Activated CD4-positive, alpha-beta T cell treated with anti-CD3 and anti-CD28 coated beads for 36 hours (primary cell): ENCODE measurements at places on chromosomes 2 and 18.

DNA sequence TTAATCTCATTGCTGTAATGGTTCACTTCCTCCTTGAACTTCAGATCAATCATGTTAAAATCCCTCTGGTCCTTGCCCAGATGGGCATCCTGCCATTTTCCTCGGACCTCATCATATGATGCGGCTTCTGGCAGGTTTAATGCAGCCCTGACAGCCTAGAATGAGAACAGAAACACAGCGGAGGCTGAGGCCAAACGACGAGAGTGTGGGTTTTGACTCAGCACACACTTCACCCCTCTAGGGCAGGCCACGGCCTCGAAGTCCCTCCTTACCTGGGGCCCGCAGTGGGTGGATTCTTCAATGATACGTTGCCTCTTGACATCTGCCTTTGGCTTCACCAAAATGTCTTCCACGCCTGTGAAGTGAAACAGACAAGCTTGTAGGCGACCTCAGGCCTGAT, 56.8 kb downstream of the POLR1A start:
- DNase-seq = no peak

GRCh38 chr18:76402026-76402990, 92.7 kb downstream of the ZNF516 start:
- no peak for DNase-seq

GRCh38 chr2:118006326-118006725, 7.5 kb downstream of the CCDC93 start:
- no peak for DNase-seq

DNA sequence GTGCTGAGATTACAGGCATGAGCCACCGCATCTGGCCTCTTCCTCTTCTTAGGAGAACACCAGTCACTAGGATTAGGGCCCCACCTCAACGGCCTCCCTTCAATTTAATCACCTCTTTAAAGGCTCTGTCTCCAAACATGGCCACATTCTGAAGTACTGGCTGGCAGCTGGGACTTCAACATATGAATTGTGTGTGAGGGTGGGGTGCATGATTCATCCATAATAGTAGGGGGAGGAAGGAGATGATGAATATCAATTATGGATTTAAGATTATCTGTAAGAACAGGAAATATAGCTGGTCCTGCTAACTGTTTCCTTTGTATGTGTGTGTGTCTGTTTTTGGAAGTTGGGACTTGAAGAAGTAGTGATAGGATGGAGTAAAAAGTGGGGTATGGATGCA, 14.7 kb upstream of the EPG5 start:
- no peak for DNase-seq

- DNase-seq = no peak
These were observed 20.9 kb downstream of the MEMO1 start for GRCh38 chr2:31989946-31990345.

- no peak for DNase-seq
These were observed 10.4 kb downstream of the ADCY3 start for GRCh38 chr2:24909555-24910177.

- DNase-seq = no peak
These were observed 109.2 kb upstream of the GPC1 start for GRCh38 chr2:240326246-240326645.

DNA sequence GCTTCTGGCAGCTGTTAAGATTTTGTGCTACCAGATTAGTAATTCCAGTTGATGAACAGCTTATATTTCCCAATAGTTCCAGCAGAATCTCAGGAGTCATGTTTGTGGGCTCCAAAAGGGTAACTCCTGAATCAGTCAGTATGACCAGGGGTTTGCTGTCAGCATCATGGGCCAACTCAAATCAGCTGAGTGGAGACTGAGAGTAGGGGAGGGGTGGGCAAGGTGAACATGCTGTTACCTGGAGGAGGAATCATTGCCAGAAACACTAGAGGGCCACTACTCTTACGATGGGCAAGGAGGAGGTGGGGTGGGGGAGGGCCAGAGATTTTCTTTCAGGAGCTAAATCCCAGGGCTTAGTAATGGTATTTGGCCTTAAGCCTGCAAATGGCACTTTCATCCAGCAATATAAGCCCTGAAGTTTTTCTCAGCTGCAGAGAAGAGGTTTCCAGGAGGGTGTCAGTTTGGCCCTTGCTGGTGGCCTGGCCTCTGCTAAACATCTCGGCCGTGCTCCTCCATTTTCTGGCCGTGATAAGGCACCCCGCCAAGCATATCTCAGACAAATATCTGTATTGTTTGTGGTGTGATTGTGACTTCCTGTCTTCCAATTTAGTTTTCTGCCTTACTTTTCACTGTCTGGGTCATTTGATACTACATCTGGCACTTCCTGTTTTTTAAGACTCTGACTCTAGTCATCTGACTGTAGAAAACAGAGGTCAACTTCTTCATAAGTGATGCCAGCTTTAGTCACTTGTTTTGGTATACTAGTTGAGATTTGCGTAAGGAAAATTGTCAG, 120.5 kb upstream of the CXCR4 start:
- DNase-seq = peak; percentile 44

DNA sequence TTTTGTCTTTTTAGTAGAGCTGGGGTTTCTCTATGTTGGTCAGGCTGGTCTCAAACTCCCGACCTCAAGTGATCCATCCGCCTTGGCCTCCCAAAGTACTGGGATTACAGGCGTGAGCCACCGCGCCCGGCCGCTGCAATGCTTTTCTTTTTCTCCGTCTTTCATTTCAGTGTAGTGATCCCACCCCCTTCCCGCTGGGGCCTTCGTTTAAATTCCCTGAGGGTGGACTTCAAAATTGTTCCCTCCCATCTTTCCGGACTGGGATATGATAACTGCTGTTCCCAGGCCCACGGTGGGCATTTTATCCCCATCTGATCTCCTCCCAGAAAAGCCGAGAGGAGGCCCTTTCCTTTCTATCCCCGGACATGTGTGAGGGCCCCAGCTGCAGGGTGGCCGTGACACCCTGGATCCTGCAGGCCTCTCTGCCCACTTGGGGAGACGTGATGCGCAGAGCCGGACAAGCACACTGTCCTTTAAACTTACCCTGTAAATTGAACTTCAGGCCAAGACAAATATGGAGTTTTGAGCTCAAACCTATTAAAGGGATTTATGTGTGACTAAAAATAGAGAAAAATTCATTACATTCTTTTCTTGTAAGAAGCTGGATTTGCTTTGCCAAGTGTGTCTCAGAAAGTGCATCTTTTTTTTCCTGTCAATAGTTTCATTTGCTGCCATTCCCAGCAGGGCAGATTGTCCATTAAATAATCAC, 54.5 kb upstream of the AFF3 start:
- DNase-seq = no peak

- no peak for DNase-seq
These were observed 132.4 kb upstream of the CAVIN2 start for GRCh38 chr2:191979221-191979730.

DNA sequence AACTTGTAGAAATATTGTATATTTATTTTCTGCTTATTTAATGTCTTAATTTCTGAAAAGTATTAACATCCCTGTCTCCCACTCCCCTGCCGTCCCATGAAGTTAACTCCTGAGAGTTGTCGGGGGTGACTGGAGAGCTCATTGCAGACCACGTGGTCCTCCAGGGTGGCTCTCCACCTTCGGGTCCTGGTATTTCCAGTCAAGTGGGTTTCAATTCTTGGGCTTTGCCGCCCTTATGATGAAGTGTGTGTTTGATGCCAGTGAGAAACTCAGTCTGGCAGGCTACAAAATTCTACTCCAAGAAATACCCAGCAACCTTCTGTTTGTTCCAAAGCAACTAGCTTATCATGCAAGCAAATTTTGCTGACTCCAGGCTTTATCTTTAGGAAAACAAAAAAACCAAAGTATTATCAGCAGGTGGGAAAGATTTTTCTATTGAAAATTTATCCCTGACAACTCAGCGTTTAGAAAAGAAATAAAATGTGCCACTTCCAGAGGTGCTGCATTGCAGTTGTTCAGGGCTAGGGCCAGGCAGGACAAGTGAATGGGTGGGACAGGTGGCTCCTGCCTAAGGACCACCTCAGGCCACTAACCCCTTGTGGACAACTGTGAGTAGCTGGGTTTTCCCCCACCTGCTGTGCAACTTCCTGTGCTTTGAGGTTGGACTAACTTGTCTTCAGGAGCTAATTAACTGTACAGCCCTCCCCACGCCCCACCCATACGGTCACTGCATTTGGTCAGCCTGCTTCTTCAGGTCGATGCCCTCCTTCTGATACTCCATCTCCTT, 46.6 kb downstream of the BCL2L11 start:
- no peak for DNase-seq

DNA sequence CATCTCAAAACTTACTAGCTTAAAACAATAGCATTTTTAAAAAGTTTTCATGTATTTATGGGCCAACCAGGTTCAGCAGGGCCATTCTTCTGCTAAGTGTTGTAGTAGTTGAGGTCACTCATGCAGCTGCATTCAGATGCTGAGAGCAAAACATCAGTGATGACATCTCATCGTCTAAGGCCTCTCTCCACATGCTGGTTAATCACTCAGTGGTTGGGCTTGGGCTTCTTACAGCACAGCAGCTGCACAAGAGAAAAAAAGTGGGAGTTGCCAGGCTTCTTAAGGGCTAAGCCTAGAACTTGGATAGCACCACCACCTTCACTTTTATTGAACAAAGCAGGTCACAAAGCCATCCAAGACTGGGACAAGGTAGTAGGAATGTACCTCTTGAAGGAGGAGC, 190.3 kb downstream of the IRS1 start:
- DNase-seq = no peak

- DNase-seq = no peak
These were observed 322.5 kb downstream of the EN1 start for GRCh38 chr2:118524911-118525310.

DNA sequence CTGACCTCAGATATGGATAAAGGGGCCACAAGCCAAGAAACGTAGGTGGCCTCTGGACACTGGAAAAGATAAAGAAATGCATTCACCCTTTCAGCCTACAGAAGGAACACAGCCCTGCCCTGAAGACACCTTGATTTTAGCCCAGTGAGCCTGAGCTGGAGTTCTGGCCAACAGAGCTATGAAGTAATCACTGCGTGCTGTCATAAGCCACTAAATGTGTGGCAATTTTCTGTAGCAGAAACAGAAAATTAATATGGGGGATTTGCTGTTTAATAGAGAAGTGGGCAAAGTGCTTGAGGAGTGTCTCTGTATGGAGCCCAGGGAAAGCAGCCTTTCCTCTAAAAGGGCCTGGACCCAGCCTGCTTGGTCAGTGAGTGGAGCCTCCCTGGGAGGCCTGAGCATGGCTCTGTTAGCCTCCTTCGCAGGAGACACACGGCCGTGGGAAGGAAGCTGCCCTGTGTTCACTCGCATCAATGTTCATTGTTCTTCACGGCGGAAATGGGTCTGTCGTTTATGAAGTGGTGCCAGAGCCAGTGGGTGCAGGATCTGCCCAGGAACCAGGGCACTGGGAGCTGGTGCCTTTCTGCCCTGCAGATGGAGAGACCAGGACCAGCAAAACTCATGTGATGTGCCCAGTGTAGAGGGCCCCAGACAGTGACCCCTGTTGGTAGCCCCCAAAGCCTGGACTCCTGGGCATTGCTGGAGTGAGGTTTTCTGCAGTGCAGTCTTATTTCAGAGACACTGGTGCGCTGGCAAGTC, 268.9 kb downstream of the NDUFA10 start:
- no peak for DNase-seq

DNA sequence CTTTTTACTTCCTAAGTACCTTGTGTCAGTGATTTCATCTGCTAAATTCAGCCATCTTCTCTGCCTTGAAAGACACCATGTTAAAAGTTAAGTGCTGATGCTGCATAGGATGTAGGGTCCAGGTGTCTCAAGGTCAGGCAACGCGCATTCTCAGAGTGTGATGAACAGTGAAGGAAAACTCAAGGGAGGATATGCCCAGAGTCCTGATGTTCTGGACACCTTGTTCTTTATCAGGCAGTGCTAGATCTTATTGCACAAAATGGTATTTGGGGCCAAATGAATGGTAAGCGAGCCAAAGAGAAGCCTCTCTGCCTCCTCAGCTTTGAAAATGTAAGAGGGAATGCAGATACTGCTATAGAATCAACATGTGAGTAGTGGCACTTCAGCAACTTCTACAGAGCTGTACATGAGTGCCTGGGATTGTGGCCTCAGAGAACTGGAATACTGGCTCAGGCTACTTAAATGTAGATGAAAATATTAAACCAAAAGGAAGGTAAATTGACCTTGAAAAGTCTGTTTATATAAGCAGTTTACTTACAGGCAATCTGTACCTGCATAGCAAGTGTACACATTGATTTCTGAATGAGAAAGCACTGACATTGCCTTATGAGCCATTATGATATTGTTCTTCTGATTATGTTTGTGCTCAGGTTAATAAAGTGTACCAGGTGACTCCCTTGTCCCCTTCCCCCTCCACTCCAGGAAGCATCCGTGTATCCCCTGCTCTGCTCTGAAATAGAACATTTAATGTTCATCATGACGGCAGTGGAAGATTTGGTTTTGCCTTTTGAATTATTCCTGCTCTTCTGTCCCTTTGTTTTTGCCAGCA, 86.7 kb upstream of the RANBP2 start:
- no peak for DNase-seq

GRCh38 chr18:52636536-52636935, 296.5 kb downstream of the DCC start:
- peak; percentile 12 for DNase-seq

- DNase-seq = no peak
These were observed 575.5 kb downstream of the RNF144A start for GRCh38 chr2:7492719-7493118.

DNA sequence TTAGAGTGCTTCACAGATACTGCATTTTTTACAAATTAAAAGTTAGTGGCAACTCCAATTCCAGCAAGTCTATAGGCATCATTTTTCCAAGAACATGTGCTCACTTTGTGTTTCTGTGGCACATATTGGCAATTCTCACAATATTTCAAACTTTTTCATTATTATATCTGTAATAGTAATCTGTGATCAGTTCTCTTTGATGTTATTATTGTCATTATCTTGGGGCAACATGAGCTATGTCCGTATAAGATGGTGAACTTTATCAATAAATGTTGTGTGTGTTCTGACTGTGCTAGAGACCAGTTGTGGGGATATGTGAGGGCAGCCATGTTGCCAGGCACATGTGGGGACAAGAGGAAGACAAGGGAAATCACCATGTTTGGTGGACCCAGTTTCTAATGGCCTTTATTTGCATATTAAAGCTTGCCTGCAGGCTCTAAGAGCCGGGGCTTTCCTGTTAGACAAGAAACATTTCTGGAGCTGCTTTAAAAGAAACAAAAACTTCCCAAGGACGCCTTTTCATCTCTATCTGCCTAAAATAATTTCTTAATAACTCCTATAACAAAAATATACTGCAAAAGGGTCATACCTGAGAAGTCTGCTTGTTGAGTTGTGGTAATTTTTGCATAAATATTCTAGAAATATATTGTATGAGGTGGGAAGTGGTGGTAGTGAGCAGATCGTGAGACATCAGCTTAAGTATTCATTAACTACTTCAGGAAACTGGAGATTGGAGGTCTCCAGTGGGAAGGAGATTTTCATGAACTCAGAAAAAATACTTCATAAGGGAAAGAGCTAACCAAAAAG, 37.2 kb downstream of the KYNU start:
- no peak for DNase-seq

DNA sequence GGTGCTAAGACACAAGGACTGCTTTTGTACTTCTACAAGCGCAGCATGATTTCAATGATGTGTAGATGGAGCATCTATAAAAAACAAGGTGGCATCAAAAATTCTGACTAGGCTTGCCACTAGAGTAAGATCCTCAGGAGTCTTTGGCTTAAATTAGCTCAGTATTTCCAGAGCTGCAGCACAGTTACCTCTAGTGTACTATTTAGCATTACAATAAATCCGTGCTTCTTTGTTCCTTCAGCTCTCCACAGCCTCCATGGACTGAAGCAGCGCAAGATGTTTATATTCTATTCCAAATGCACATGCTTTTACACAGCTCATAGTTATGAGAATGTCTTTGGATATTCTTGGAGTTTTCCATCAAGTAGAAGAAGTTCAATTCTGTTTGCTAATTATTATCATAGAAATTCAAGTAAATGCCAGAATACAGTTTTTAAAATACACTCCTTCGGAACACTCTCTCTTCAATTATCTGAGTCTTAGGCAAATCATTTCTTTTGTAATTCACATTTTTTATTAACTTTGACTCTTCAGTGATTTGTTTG, 1133.0 kb upstream of the LRRTM1 start:
- DNase-seq = no peak
